ENCODE measurements at places on chromosomes 16 and 17.

DNA sequence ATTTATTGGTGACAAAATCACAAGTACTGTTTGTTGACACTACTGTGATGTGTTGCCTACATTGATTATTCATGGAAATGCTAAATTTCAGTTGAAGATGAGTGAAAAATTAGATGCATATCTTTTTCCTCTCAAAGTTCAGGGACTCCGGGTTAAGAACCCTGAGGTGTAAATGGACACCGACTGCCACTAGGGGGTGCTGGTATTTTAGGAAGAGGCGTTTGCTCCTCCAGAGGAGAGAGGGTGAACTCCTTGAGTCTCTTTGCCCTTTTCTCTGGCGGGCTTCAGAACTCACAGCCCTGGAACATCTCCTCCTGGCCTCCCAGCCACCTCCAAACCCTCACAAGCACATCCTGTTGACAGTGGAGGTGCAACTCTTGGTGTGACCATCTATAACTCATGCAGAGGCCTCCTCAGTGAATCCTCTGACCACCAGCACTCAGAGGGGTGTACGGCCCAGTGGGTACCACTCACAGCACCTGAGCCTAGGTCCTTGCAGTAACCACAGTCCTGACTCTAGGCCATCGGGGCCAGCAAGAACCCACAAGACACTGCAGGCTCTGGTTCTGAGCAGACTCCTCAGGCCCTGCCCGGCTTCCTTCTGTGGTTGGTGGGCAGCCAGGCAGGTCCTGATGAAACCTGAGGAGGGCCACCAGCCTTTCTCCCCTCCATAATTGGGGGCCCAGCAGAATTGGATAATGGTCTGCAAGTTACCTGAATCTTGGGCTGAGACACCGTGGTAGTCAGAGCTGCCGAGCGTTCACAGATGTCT, 26.2 kb upstream of the PIK3R5 start:
- peak; percentile 79 for DNase-seq

GRCh38 chr16:88466175-88466862, 13.2 kb downstream of the ZFPM1 start:
- DNase-seq: no peak

DNA sequence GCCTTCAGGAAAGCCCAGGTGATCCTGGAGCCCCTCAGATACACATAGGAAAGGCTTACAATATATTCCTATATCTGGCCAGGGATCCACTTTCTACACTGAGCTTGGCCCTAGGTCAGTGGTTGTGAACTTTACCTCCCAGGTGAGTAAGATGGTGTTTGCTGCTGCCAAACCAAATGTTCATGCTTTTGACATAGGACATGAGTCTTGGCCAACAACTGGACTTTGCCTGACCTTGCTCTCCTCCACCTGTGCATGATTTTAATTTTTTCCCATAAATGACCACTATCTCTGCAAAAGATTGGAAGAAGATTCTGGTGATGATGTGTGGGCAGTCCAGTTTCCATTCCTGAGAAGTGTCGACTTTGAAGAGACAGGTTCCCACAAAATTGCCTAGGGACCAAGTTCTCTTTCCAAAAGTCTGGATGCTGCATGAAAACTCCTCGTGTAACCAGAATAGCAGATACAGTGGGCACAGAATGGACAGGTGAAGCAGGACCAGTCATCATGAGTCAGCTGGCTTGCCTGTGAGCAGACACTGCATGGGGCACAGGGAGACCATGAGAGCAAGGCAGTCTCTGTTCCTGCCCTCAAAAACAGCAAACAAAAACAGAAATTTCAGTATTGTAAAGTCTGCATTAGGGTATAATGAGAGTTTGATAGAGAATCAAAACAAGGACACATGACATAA, 226.4 kb upstream of the MON1B start:
- no peak for DNase-seq

GRCh38 chr16:2982402-2982801, 2.2 kb upstream of the PKMYT1 start:
- no peak for DNase-seq

DNA sequence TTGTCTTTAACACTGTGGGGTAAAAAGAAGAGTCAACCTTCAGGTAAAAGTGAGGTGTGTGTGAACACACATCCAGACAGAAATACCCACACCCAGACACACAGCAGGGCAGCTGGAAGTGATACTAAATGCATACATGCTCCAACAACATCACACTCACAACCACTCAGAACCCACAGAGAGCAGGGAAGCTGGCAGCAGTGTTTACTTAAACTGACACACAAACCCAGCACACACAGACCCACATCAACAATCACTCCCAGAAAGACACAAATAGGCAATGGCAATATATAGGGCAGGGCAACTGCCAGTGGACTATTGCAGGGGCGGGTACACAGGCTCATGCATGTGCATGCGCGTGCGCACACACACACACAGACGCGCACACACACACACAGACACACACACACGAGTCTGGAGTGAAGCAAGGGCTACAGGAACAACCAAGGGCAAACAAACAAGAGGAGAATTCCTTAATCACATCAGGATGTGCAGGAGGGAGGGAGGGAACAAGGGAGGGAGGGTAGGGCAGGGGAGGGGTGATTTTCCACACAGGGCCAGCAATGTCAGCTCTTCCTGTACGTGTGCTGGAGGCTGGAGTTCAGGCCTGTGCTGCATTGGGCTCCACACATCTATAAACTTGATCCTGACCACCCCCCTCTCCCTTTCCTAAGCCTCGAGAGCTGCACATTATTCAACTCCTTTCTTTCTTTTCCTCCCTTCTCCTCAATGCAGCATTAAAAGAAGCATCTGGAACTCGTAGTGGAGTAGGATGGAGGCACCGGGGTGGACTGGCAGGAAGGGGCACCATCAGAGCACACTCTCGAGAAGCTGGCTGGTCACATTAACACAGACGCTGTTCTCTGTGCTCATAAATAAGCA, 30.1 kb downstream of the HIC1 start:
- no peak for DNase-seq

DNA sequence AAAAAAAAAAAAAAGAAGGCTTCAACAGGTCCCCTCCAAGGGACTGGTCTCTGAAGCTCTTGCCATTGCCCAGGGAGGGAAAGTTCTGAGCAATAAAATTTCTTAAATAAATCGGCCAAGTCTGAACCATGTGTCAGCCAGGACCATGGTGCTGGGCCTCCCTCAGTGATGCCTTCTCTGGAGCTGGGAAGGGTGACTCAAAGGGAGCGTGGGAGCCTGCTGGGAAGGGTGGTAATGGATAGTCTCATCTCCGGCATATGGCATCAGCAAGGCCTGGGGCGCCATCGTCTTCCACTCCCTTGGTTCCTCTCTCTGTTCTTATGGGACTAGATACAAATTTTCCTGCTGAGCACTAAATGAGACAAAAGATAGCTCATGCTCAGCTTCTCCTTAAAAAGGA, 2.3 kb downstream of the VKORC1 start:
- DNase-seq: no peak

GRCh38 chr16:79303206-79303605, 297.3 kb downstream of the MAF start:
- DNase-seq: no peak

- DNase-seq: peak; percentile 84
These were observed 12.4 kb downstream of the SGCA start for GRCh38 chr17:50177983-50178834.

- DNase-seq: no peak
These were observed 36.8 kb downstream of the RPGRIP1L start for GRCh38 chr16:53666786-53667415.

- DNase-seq: no peak
These were observed 448 bp upstream of the TNFRSF12A start for GRCh38 chr16:3019594-3020246.

- DNase-seq: no peak
These were observed 17.4 kb downstream of the PIEZO1 start for GRCh38 chr16:88767546-88768070.

DNA sequence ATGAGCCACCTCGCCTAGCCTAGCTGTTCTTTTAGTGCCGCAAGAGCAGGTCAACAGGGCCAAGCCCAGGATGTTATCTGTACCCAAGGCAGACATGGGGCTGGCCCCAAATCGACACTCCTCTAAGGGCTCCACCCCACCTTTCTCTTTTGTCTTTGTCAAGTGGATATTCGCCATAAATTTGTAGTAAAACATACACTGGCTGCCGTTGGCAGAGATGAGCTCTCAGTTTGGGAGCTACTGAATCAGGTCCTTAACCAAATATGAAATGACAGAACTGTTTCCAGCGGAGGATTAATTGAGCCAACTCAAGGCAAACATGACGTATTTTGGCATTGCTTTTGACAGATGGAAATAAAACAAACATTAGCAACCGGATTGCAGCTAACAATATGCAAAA, 556.9 kb upstream of the CDH5 start:
- no peak for DNase-seq

- no peak for DNase-seq
These were observed 11.4 kb downstream of the ASPHD1 start for GRCh38 chr16:29911676-29912010.
